ENCODE measurements at places on chromosomes 5 and 9.

DNA sequence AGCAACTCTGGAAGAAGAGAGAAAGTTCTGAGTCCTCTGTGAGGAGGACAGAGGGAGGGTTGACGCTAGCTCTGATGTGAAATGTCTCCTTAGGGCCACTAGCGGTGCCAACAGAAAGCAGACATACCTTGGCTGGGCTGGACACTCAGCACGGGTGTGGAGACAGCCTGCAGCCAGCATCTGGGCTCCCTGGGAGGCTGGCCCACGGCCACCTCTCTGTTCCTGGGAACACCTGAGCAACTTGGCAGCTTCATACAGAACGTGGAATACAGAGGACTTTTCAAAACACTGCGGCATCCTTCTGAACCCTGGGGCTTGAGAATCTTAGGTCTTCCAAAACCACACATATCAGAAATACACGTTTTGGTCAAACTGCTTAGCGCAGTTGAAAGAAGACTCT lies 269.1 kb downstream of the FSTL4 start:
- DNase-seq: no peak

GRCh38 chr5:53067641-53068040 lies 41.9 kb downstream of the MOCS2 start:
- DNase-seq: no peak

DNA sequence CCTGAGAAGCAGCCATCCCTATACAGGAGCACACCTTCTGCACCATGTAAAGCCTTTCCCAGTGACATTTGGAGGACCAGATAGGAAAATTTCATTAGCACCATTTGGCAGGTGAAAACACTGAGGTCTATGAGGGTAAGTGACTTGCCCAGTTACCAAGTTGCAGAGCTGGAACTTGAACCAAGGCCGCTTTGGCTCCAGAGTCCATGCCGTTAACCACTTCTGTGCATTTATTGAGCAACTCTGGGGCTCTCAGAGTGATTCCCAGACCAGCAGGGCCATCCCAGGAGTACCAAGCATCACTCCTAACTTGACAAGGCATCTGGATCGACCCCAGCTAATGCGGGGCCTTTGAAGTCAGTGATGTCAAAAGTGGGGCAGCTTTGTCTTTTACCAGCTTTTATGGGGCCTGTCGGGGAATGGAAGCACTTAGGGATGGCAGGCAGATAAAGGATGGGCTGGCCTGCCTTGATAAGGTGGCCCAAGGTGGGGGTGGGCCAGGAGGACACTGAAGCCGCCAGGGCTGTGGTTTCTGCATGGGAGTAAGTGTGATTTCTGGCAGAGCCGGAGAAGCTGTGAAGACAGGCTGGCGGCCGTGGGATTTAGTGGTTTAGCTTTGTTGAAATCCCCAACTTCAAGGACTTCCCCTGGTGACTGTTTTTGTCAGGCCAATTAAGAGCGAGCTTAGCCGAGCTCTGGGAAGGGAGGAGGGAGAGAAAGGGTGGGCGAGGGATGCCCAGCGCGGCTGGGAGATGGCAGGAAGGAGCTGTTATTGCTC lies 127.3 kb downstream of the MACROH2A1 start:
- no peak for DNase-seq

GRCh38 chr5:142156839-142157463 lies 48.4 kb downstream of the NDFIP1 start:
- no peak for DNase-seq

DNA sequence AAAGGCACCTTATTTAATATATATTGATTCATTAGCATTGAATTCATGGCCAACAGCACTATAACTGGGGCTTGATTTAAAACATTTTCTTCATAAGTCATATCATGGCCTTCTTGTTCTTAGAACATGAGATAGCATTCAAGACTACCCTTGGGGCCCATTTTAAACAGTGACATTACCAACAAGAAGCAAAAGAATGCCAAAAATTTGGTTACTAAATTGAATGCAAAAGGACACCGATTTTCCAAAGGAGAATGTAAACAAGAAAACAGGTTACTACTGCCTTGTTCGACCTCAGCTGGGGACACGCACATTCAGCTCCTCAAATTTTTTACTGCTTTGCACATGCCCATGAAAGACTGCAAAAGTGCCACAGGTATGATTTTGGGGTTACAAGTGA lies 219.4 kb upstream of the TLE4 start:
- DNase-seq: no peak

DNA sequence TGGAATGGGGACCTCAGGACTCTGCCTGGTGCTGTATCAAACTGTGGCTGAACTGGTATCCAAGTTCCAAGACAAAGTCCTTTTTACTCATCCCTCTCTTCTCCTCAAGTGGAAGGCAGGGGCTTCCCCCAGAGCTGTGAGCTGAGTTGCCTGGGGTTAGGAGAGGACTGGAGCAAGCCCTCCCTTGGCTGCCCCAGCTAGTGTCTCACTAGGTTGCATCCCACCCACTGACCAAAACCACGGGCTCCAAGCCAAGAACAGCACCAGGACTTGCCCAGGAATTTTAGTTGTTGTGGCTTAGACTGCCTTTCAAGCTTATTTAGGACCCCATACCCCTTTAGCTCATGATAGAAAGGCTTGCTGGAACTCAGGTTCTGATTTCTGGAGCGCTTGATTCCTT lies 158.7 kb upstream of the TNC start:
- DNase-seq: no peak

DNA sequence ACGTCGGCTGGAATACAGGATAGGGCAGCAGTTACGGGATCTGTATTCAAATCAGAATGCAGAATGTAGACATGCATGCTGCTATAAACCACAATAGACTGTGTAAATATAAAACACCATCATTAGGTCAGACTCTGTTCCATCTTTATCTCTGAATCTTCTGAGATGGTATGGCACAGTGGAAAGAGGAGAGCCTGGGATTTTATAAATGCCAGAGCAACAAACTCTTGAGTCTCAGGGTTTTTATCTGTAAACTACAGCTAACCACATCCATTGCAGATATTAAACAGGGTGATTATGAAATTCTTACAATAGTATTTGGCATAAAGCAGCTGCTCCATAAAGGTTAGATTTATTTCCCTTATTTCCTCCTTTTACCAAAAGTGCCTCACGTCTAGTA lies 108.7 kb downstream of the ZDHHC21 start:
- DNase-seq: no peak

DNA sequence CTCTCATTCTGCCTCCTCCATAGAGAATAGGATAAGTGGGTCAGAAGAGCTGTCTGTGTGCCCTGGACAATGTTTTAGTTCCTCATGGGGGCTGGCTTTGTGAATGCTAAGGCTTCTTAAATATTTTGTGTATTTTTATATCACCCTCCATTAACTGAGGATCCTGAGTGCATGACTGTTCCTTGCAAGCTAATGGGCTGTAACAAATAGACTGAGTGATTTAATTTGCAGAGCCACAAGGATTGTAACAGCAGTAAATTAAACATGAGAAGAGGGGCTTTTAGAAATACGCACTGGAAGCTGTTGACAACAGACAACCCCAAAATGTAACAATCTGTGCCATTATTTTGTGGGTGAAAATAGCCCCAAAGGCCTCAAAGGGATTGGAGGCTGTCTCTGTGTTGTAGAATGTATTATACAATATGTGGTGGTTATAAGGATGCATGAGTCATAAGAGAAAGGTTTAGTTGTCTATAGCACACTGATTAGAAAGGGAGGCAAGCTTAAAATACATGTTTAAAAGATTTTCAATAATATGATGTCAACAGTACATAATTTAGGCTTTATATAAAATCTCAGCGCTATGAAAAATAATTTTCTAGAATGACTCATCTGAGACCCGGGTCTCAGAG lies 152.7 kb upstream of the ACTBL2 start:
- DNase-seq: no peak

- DNase-seq: no peak
Measured at GRCh38 chr5:164115420-164115819, 610.0 kb downstream of the MAT2B start.

DNA sequence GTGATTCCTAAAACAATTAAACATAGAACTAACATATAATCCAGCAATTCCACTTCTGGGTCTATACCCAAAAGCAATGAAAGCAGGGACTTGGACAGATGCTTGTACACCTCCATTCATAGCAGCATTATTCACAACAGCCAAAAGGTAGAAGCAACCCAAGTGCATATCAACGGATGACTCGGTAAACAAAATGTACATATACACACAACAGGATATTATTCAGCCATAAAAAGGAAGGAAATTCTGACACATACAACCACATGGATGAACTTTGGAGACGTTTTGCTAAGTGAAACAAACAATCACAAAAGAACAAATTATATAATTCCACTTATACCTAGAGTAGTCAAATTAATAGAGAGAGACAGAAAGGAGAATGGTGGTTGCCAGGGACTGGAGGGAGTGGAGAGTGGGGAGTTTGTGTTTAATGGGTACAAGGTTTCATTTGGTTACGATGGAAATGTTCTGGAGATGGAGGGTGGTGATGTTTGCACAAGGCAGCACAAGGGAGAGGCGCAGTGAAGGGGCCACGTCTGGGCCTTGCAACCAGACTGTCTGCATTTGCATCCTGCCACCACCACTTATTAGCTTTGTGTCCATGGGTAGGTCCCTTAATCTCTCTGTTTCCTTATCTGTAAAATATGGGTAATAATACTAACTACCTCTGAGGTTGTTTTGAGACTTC lies 36.3 kb upstream of the RLN1 start:
- DNase-seq: no peak

GRCh38 chr5:96742538-96742937 lies 65.2 kb downstream of the ERAP1 start:
- no peak for DNase-seq

DNA sequence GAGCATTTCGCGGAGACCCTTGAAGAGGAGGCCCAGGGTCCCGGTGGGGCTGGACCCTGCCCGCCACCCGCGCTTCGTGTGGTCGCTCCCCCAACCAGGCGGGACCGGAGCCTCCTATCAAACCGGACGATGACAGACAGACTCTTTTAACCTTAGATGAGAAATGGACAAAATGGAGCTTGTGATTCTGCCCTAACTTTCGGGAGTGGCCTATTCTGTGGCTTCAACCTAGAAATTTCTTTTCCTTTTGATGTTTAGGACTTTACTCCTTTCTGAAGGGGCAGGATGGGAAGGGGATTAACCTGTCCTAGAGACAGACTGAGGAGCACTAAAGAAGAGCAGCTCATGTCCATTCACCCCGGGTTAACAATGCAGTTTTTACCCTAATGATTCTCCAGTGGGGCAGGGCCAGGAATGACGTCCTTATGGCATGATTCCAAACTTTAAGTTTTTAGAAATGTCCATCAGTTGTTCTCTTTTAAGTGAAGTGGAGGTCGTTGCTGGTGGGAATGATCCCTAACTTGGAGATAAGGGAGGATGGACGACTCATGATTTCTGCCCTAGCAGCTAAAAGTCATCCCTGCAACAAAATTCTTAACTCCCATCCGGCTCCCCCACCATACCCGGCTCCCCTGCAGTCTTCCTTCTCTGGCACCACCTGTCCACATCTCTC lies 1.0 kb downstream of the NIPSNAP3A start:
- DNase-seq: no peak

GRCh38 chr5:78527925-78528324 lies 120.6 kb downstream of the LHFPL2 start:
- DNase-seq: no peak

GRCh38 chr5:132748522-132749000 lies 1.3 kb downstream of the CCNI2 start:
- no peak for DNase-seq

DNA sequence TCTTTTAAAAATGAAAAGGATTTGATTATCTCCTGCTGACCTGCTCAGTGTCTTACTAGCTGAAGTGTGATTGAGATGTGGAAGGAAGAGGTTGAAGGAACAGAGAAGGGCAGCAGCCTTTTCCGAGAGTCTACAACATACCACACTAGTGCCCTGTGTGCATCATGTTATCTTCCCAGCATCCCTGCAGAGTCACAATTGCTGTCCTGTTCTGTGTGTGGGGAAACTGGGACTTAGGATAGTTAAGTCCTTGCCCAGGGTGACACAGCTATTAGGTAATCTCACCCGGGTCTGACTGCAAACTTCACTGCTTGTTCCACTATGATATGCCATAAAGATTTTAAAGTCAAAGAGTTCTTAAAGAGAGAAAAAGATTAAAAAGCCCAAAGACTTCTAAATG lies 55.8 kb downstream of the FAM78A start:
- DNase-seq: no peak

GRCh38 chr5:73125289-73125688 lies 4.9 kb downstream of the TMEM171 start:
- DNase-seq: no peak

DNA sequence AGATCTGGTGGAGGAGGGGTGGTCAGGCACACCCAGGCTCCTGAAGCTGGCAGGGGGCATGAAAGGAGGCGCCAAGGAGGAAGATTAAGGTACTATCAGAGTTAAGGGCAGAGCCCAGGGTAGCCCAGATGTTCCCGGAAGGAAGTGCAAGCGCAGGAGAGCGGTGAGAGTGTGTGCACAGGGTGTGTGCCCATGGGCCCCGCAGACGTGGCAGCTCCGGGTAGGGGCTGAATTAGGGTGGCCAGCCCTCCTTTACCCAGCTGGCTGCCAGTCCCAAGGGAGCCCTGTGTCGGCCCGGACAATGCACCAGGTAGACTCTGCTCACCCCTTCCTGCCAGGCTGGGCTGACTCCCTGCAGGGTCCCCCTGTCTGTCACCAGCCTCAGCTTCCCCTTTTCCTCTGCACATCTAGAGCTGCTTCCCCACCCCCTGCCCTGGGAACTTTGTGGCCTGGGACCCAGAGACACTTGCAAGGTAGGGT lies at the start of gene SMIM33:
Gene SMIM33, plus strand, starts transcription at position 184 of the 480 bp plus-strand sequence. Its CDS starts 118 bp downstream, at position 302.
- DNase-seq: no peak

GRCh38 chr5:132510076-132510475 lies 19.5 kb upstream of the IRF1 start:
- no peak for DNase-seq

DNA sequence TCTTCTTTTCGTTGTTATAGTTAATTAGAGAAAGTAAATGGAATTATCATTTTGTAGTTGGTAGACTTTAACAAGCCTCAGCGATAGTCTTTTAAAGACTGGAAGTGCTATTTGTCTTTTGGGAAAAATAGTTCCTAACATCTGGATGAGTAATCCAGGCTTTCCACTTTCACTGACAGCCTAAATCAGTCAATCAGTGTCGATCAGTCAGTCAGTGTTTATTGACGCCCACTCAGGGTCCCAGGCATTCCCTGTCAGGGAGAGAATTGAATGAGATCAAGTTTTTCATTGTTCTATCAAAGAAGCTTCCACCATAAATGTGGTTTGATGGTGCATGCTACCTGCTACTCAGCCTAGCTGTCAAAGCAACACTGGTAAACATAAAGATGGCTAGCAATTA lies 2.6 kb downstream of the ABL1 start:
- DNase-seq: no peak

GRCh38 chr5:36870399-36871040 lies 6.0 kb upstream of the NIPBL start:
- DNase-seq: no peak

DNA sequence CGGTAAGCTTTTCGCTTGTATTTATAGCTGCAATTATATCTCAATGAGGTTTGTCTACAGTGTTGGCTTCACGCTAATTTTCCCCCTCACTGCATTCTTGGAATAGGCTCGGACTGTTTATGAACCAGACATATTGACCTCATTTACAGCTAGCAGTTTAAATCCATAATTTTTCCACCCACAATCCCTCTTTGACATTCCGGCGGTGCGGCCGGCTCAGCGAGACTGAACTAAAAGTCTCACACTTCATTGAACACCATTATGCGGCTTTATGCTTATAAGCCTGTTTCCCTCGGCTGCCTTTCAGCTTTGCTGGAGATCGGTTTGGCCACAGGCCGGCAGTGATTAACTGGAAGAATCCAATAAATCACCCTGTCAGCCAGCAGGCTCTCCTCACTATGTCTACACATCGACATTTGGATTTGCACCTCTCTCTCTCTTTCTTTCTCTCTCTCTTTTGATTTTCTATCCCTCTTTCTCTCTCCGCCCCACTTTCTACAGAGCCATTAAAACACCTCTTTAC lies 315.0 kb upstream of the TLE4 start:
- no peak for DNase-seq

All from stimulated activated CD4-positive, alpha-beta T cell treated with anti-CD3 and anti-CD28 coated beads, Interleukin-2, amount 100 ng/mL, for 48 hours (primary cell).